ENCODE measurements at places on chromosomes 7 and 10.

- DNase-seq = no peak
Measured at GRCh38 chr7:25402532-25402931, 174.2 kb upstream of the NPVF start.

GRCh38 chr7:34530259-34530658 is 127.8 kb upstream of the NPSR1 start:
- DNase-seq = no peak

DNA sequence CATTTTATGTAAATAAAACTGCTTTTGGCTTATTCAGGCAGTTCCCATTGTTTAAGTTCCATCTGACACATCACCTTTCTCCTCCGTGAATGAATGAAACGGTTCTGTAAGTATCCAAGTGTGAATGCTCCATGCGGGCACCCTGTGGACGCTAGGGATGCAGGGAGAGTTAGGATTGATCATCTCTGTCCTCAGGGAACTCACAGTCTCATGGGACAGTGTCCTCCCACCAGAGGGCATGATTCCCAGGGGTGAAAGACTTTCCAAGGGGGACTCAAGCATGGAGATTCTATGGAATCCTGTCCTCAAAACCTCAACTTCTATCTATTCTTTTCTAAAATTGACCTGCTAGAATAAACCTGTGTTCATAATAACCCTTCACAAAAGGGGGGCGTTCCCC is 98.8 kb downstream of the HECW1 start:
- DNase-seq = no peak

DNA sequence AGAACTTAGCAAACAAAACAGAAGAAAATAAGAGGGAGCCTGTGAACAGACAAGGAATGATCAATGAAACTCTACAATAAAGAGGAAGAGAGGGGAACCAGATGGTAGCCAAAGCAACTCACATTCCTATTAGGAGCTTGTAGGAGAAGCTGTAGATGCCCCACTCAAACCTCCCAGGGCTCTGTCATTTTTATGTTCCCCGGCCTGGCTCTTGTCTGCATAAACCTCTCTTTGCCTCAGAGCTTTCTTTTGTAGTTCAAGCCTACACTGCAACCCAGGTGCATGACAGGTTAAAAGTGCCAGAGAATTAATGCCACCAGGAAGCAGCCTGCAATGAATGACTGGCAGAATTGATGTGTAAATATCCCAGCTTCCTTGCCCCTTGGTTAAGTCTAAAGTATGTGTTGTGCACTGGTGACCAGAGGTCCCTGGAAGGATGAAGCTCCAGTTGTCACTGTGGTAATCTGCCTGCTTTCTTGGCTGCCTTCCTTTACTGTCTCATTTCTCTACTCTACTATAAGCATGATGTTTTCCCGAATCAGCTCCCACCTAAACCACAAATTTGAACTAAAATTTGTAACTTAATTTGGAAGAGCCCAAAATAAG is 40.4 kb downstream of the HDAC9 start:
- no peak for DNase-seq

DNA sequence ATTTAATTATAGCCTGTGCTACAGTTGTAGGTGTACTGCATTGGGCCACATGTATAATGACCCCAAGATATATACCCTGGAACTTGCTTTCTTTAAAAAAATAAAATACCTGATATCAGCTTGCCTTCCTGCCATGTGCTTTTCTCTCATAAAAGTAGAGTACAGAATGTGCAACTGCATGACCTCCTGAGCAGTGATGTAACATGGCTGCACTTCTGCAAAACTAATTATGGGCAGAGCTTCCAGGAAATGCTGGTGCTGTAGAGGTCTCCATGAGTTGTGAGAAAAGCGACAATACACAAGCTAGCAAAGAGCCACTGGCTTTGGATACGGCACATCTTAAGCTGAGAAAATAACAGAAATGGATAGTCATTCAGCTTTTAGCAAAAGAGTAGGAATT is 6.5 kb upstream of the ERLIN1 start:
- DNase-seq = no peak

- DNase-seq = no peak
Measured at GRCh38 chr10:91907914-91908336, 1.4 kb downstream of the FGFBP3 start.

DNA sequence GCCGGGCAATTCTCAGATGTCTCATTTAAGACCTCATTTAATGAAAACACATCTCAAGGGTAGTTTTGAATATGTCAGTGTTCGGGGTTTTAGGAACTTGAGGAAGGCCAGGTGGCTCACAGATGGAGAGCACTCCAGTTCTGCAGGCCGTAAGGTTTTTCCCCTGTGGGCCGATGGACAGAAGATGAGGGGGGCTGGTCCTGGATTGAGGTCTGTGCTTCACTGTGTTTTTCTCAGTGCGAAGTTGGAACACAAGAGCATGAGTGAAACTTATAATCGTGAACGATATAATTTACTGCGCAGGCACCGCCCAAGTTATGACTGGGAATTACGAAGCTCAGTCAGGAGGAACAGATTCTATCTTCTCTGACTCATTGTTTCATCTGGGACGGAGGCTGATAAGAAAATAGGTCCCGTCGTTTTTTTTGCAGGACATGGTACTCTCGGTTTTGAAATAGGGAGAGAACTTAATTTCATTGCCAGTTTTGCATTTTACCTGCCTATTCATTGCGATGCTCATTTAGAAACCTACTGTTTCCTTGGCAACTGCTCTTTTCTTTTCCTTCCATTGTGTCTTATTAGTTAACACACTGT is 591.0 kb upstream of the PFKP start:
- no peak for DNase-seq

GRCh38 chr10:43120929-43121314 is 17.3 kb upstream of the CSGALNACT2 start:
- DNase-seq = no peak

DNA sequence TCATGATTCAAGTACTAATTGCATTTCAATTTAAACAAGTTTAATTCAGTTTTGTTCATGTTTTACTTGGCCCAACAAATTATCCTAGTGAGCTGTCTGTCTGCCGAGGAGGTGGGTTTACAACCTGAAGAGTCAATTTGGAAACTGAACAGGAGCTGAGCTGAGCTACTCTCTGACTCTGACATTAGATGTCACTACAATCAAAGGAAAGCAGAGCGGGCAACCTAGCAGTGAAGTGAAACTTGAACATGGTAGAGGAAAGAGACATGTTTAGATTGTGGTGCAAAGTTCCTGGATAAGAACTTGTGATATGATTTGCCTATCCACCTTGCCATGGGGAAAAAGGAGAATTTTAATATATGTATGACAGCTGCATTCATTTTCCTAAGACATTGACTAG is 9.6 kb upstream of the AGR3 start:
- DNase-seq = no peak
